SJSA1 (cell line): ENCODE measurements at places on chromosomes 4 and X. TPM values are rescaled to one million over a fixed set of nuclear protein-coding genes. Genes with fewer than 3 reads are reported as not detected.
A peak's percentile ranks its signal among the peaks of the same experiment; 100 is the strongest.

GRCh38 chr4:77141964-77142645, 14.9 kb upstream of the CCNG2 start:
- H3K27ac ChIP-seq: no peak overlapping the region
- no peak overlapping the region for H3K4me3 ChIP-seq
- no peaks in the 10 kb centered on the region for H3K36me3 ChIP-seq
- H3K4me1 ChIP-seq: peaks cover 3% of the 10 kb centered on the region

DNA sequence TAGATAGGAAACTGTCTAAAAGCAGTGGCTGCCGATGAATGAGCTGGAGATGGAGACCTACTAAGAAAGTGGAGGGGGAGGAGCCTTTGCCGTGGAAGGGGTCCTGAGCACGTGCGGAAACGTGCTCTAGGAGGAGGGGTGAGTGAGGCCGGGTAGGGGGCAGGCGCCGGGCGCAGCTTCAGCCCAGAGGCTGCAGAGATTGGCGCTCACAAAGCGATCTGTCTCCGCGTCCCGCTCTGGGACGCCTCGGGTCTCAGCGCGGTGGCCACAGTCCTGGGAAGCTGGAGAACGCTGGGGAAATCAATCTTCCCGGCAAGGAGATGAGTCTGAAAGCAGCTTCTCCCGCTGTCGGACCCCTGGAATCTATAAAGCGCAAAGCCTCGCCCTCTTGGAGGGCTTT, 444 bp upstream of the ARHGAP6 start:
- H3K27ac ChIP-seq: no peak overlapping the region
- H3K4me1 ChIP-seq: no peaks in the 10 kb centered on the region; the same call in 1 of the 2 replicates
- H3K36me3 ChIP-seq: no peaks in the 10 kb centered on the region
- H3K27me3 ChIP-seq: peaks cover 3% of the 10 kb centered on the region; the same call in 1 of the 2 replicates
- H3K4me3 ChIP-seq: peak overlapping the region; percentile 38

DNA sequence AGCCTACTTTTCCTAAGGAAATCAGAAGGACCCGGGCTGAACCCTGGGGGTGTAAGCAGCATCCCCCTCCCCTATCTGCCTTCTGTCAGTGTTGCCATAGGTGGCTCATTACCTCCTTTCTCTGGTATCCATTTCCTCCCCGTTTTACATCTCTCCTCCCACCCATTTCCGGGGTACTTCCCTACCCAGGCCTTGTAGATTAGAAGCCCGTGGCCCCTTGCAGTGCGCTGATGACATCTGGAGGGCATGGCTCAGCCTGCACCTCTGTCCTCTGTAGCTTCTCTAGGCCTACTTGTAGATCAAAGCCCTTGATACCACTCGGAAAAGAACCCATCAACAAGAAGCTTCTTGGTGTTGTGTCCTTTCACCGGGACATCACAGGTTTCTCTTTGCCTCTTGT, 71.8 kb downstream of the NBDY start:
- no peak for DNase-seq
- no peaks in the 10 kb centered on the region for H3K36me3 ChIP-seq
- H3K4me3 ChIP-seq: no peak overlapping the region
- no peak overlapping the region for H3K27ac ChIP-seq
- no peaks in the 10 kb centered on the region for H3K27me3 ChIP-seq
- H3K4me1 ChIP-seq: no peaks in the 10 kb centered on the region

NOX1 gene
- total RNA-seq: not detected in 2 replicates

- no peaks in the 10 kb centered on the region for H3K27me3 ChIP-seq
- H3K4me3 ChIP-seq: no peak overlapping the region
- no peak overlapping the region for H3K27ac ChIP-seq
- no peak for DNase-seq
- H3K36me3 ChIP-seq: no peaks in the 10 kb centered on the region
- H3K4me1 ChIP-seq: no peaks in the 10 kb centered on the region
Observed at GRCh38 chr4:19266566-19266965, 985.1 kb upstream of the SLIT2 start.

LPAR4 gene
- total RNA-seq: 0.61 and 2.4 TPM in 2 replicates

- H3K4me1 ChIP-seq: no peaks in the 10 kb centered on the region
- H3K36me3 ChIP-seq: no peaks in the 10 kb centered on the region
- DNase-seq: no peak
- H3K27ac ChIP-seq: no peak overlapping the region
- no peak overlapping the region for H3K4me3 ChIP-seq
Observed at GRCh38 chr4:27594922-27595321, 734.3 kb downstream of the STIM2 start.

DNA sequence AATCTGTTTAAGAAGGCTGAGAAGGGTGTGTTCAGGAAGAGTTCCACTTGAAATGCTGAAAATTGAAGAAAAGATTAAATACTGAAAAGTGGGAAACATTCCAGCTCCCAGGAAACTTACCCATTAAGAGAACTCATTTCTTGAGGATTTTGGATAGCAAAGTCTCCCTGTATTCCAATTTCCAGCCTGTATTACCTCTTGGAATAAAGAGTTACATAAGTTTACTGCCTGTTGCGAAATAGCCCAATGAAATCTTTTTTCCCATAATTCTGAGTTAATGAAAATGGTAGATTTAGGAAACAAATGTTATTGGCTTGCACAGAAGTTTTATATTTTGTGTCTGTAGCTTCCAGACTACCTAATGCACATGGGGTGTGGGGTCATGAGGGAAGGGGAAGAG, 12.0 kb downstream of the NHSL2 start:
- no peak for DNase-seq
- no peak overlapping the region for H3K27ac ChIP-seq
- H3K4me1 ChIP-seq: no peaks in the 10 kb centered on the region
- no peaks in the 10 kb centered on the region for H3K27me3 ChIP-seq

DNA sequence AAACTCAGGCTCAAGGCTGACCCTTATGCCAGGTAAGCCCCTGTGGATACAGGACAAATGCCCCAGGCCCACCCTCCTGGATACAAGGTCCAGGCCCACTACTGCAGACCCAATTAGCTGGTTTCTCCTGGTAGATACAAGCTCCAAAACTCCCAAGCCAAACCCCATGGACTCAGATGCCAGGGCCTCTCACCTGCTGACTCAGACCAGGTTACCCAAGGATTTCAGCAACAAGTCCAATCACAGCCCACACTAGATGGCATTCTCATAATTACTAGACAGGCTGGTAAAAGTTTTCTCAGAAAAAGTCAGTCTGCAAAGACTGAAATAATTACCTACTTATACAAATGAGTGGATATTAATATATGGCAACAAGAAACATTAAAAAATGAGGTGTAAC, 87.0 kb downstream of the KLF8 start:
- H3K27ac ChIP-seq: no peak overlapping the region
- no peak for DNase-seq
- H3K4me1 ChIP-seq: no peaks in the 10 kb centered on the region
- no peak overlapping the region for H3K4me3 ChIP-seq
- H3K27me3 ChIP-seq: no peaks in the 10 kb centered on the region

- no peaks in the 10 kb centered on the region for H3K27me3 ChIP-seq
- H3K4me3 ChIP-seq: no peak overlapping the region
- H3K27ac ChIP-seq: no peak overlapping the region
- peaks cover 8% of the 10 kb centered on the region for H3K4me1 ChIP-seq
Observed at GRCh38 chr4:40688446-40689095, 58.9 kb upstream of the RBM47 start.
